ENCODE measurements at places on chromosomes 7 and 10.

DNA sequence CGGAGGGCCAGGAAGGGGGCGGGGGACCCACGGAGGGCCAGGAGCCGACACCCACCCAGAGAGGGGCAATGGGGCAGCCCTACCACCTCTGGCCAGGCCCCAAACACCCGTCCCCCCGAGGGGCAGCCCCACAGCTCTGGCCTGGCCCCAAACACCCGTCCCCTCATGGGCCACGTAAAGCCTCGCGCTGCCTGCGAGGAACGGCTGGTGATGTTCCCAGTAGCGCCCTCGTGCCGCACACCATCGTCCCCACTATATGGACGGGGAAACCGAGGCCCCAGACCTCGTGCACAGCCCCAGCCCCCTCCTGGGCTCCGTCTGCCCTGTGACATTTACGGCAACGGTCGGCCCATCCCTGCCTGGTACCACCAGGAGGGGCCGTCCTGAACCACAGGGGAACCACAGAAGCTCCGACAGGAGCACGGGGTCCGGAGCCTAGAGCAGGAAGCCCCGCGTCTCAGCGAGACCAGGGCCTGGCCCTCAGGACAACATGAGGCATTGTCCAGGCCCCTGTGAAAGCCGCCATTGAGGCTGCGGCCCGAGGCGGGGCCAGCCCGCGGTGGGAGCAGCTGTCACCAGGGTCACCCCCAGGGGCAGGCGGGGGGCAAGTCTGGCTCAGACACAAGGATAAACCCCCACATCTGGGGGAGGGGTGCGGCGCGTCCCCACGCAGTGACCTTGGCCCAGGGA, 35.6 kb downstream of the GET4 start:
- DNase-seq: no peak

DNA sequence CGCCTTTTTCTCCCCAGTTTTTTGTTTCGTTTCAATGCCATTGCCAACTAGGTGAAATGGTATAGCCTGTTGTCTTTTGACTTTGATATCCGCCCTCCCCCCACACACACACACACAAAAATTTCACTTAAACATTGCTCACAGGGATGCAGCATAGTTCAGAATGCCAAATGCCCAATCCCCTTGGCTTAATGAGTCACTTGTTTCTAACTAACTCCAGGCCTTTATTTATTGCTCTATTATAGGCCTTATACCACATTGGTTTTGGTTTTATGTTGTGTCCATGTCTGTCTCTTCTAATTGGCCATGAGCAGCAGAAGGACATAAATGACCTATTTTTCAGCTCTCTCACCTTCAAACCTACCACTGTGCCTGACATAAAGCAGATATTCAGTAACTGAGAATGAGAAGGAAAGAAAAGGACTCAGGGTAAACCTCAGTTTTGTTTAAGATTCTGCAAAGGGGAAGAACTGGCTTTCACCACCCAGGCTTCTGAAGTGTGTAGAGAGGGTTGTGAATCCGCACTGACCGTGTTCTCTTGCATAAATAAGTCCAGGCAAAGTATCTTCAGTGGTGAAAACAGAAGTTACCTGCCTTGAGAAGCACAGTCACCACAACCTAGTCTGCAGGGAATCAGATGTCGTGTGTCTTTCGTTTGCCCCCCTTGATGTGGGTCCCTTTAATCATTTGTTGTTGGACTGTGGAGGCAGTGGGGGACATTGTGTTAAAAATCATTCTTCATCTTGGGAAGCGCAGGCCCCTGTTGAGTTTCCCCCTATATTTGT, 139.8 kb downstream of the CELF2 start:
- no peak for DNase-seq

DNA sequence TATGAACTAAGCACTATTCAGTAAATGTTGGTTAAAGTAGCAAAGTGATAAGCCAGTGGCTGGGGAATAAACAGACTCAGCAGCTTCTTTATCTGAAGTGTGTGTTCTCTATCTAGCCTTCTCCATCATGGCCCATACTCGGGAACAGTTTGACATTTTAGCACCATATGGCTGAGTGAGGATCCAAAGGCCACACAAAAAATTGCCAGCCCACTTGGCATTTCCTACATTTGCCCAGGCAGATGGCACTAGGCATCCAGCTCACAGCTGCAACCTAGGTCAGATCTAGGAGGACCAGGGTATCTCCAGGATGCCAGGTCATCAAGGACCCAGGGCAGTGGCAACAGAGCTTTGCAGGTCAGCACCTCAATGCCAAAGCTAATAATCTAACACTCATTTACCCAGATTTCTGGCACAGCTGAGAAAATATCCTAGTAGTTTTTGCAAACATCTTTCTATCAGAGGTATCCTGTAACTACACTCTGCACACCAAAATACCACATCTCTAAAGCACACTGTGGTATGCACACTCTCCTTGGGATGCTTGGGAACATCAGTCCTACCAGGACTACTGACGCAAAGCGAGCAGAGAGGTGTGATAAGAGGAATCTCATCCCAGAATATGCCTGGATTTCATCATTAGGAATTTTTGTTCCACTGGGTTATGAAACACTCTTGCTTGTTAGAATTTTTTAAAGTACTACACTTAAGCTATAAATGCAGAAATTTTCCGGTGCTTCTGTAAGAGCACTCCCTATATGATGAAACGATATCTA, 61.7 kb downstream of the DOCK4 start:
- DNase-seq: no peak

- no peak for DNase-seq
These were observed 26.1 kb upstream of the CCNJ start for GRCh38 chr10:96017191-96017687.

DNA sequence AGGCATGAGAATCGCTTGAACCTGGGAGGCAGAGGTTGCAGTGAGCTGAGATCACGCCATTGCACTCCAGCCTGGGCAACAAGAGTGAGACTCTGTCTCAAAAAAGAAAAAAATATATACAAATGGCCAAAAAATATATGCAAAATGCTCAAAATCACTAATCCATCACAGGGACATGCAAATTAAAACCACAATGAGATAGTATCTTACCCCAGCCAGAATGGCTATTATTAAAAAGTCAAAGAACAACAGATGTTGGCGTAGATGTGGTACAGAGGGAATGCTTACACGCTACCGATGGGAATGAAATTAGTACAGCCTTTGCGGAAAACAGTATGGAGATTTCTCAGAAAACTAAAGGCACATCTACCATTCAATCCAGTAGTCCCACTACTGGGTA, 17.4 kb downstream of the SNX8 start:
- DNase-seq: no peak

DNA sequence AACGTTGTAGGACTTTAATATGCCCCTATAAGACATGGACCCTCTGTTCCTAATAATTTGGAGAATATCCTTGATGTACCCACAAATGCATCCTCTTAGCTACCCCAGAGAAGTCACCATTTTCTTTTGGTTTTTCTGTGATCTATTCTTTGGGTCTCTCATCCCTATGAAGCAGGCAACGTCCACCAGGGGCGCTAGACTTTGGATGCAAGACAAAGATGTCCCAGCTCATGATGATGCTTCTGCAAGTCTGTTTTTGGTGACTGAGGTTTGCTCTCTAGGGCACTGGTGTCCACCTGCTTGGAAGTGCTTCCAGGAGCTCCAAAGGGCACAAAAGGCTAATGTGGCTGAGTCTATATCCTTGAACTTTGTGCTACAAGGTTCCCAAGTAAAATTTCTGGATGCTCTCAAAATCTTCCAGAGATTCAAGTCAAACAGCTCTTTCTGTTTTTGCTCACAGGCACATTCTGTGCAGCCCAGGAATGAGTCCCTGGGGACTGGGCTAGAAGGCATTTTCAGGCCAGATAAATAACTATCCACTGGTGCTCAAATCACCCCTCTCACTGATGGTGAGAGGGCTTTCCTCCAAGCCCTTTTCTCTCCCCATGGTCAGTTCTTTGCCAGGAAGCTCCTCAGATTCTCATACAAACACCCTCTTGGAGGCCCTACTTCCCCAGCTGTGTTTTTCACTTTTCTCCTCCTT, 166.4 kb downstream of the C7orf25 start:
- peak; percentile 85 for DNase-seq

DNA sequence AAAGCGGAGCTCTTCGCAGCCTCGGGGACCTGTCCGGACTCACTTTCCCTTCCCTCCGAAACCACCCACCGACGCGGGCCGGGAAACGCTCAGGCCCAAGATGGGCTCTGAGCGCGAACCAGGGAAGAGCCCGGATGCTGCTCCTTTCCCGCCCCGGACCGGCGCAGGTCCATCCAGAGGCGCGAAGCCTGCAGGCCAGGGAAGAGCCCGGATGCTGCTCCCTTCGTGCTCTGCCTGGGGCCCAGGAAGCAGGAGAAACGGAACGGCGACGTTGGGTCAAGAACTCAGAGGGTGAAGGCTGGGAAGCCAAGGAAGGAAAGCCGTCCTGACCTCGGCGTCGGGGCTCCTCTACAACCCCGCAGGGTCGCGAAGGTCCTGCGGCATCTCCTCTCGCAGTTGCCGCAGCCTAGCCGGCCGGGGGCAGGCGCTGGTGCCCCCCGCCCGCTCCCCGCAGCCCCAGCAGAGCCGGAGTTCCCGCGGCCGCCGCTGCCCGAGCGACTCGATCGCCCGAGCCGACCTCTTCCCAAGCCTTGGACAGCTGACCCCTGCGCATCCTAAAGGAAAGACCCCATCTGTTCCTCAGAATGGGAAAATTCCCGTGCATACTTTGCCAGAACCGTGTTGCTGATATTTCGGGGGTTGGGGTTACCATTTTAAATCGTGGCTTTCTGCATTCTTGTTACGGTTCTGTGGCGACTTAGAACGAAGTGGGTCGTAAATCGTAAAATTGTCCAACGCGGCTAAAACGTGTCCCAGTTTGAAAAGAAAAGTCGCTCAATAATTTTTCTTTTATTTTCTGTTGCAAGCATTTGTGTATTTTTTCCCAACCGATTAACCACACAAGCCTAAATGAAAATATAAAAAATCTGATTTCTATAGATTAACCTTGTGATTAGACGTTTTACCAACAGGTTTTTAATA, 7.5 kb downstream of the HOXA1 start:
- peak; percentile 78 for DNase-seq

- DNase-seq: no peak
These were observed 49.8 kb downstream of the PRKCQ start for GRCh38 chr10:6530211-6530840.

- no peak for DNase-seq
These were observed 1310.8 kb downstream of the XPNPEP1 start for GRCh38 chr10:108612485-108612884.

GRCh38 chr10:94178475-94179253, 184.1 kb downstream of the NOC3L start:
- no peak for DNase-seq

GRCh38 chr7:66627151-66627681, 1.5 kb upstream of the KCTD7 start:
- DNase-seq: no peak

GRCh38 chr7:147279964-147280374, 1163.4 kb downstream of the CNTNAP2 start:
- no peak for DNase-seq

DNA sequence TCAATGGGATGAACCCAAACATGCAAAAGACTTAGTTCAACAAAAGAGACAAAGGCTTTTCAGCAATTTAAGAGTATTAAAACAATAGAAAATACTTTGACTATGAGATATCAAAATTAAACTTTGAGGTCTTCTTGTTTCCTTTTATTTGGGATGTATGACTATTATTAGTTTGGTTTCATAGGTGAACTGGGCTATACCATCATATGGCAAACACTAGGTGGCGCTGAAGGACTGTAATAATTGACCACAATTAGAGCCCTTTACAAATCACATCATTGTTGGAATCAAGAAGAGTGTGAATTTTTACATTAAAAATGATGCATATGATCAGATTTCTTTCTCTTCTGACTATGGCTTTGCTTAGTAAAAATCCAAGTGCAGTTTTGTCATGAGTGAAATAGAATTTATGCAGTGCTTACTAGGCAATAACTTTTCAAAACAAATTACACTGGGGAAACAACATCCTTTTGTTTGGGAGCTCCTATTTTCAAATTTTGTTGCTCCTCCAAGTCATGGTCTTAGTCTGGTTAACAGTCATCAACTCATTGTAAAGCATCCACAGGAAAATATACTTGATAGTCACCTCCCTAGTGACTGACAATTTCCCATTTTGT, 14.7 kb upstream of the NXPH1 start:
- DNase-seq: no peak

DNA sequence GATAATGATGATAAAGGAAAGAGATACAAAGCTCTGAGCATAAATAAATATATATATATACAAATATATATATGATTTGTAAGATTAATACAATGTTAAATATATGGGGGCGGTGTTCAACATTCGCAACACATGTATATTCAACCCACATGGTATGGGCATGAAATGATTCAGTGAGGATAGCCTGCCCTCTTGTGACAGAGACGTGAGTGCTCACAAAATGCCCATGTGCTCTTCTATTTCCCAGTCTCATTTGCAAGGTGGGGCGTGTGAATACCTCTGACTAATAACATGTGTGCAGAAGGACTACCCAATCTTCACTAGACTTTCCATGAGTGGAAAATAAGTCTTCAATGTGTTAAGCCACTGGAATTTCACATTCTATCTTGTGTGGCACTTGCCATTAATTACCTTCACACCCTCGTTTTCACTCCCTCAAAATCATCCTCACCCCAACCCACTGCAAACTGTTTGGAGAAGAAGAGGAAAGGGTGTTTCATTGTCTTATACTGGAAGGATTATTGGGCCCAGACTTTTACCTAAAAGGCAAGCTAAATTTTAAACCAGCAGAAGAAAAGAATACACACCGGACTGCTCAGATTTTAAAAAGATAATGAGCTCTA, 26.9 kb downstream of the ASAH2 start:
- DNase-seq: no peak

DNA sequence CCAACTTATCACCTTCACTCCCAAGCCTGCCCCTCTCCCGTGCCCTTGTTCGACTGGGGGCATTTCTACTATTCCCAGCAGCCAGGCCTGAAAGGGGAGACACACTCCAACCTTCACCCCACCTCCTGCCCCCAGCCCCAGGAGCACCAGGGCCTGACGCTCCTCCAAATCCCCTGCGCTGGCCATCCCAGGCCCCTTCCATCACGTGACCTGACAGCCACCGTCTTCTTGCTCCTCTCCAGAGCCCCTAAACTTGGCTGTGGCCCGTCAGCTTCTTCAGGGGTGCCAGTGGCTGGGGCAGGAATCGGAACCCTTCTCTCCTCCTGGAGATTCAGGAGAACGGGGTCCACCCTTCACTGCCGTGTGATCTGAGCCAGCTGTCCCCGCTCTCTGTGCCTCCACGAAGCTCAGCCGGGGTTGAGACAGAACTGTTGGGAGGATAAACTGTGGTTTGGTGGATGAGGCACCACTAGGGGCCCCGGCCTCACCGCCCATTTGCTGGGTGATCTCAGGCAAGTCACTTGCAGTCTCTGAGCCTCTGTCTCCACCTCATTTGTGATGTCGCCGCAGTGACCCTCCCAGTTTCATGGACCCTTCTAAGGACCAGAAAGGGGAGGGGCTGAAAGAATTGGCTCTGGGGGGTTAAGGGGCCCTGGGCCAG, 91.0 kb downstream of the MYL10 start:
- no peak for DNase-seq

- no peak for DNase-seq
These were observed 12.0 kb upstream of the MEST start for GRCh38 chr7:130479716-130480400.

GRCh38 chr7:26443751-26444150, 152.1 kb downstream of the SNX10 start:
- DNase-seq: no peak
